GF-D8 (cell line): ENCODE measurements at places on chromosomes 2 and 18.
A peak's percentile ranks its signal among the peaks of the same experiment; 100 is the strongest.

DNA sequence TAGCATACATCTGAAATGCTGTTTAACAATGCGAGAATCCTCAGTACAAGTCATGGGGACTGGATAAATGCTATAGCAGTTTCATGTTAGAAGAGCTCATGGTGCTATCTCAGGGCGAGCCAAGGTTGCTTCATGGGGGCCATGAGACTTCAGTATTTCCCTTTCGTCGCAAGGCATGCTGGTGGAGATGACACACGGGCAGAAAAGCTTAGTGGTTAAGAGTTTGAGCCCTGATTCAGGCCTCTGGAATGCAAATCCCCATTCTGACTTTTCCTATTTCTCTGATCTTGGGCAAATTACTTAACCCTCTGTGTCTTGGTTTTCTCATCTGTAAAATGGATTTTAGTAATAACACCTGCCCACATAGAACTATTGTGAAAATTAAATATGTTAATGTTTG lies 57.4 kb upstream of the EPHA4 start:
- DNase-seq: no peak

GRCh38 chr18:77014538-77014937 lies 118.0 kb downstream of the MBP start:
- DNase-seq: no peak

DNA sequence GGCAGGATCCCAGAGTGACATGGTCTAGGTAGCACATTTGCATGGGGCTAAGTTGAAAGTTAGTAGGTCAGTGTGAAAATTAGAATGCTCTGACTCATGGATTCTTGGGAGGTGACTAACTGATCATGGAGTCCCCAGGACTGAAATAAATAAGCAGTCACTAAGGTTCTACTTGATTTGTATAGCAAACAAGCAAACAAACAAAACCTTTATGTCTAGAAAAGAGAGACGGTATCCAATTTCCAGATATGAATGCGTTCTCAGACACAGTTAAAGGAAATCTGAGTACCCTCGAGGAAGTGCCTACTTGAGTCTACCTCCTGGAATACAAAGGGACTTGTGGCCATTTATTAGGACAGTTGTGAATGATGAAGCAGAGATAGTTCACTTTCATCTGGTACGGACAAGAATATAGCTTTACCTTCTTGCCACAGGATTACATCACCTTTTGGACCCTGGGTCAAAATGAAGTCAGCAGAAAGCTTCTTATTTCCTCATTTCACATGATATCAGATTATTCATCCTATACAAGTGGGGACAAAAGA lies 54.3 kb upstream of the AGPS start:
- DNase-seq: no peak

DNA sequence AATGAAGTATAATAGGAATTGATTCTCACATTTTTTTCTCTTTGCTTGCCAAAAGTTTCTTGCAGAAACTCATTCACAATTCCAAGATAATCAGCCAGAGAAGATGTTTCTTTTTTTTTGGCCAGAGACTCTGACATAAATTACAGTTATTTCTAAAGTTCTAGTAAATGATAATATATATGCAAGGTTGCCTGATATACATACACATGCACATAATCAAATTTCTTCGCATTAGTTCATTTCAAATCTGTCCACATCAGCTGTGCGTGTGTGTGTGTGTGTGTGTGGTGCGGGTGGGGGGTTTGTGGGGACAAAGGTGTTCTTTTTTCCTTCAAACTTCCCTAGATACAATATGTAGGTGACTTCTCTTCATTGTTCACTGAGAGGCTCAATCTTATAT lies 33.2 kb downstream of the OSGEPL1 start:
- no peak for DNase-seq

- no peak for DNase-seq
These were observed 33.4 kb downstream of the UGP2 start for GRCh38 chr2:63875131-63875527.

GRCh38 chr18:57738078-57738477 lies 65.0 kb downstream of the ATP8B1 start:
- no peak for DNase-seq

- peak; percentile 53 for DNase-seq
These were observed 1.1 kb downstream of the NPC1 start for GRCh38 chr18:23585007-23585871.

DNA sequence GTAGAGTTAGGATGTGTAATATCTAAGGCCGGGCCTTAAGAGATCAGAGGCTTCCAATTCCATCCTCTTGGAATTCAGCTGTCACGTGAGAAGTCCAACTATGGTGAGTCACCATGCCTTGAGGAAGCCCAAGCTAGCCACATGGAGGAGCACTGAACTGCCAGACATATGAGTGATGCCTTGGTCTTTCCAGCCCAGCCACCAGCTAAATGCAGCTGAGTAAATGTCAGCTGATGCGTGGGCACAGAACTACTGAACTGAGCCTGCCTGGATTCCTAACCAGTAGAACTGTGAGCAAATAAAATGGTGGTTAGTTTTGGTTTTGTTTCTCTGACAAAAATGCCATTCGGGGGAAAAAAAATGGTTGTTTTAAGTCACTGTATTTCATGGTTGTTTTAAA lies 153.7 kb upstream of the SERTAD2 start:
- DNase-seq: no peak

DNA sequence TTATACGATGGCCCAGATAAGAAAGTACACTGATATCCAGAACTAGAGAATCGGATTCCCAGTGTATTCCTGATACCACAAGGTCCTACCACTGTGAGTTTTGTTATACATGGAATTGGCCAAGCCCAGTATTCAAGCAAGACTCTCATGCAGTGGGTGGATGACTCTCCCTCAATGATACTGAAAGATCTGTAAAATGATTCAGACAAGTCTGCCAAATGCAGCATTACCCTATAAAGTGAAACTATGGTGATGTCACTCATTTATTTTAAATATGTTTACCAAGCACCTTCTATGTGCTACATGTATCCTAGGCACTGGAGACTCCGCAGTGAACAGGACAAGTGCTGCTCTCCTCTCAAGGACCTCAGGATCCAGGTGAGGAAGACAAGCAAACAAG lies 22.6 kb downstream of the MYO5B start:
- DNase-seq: no peak

DNA sequence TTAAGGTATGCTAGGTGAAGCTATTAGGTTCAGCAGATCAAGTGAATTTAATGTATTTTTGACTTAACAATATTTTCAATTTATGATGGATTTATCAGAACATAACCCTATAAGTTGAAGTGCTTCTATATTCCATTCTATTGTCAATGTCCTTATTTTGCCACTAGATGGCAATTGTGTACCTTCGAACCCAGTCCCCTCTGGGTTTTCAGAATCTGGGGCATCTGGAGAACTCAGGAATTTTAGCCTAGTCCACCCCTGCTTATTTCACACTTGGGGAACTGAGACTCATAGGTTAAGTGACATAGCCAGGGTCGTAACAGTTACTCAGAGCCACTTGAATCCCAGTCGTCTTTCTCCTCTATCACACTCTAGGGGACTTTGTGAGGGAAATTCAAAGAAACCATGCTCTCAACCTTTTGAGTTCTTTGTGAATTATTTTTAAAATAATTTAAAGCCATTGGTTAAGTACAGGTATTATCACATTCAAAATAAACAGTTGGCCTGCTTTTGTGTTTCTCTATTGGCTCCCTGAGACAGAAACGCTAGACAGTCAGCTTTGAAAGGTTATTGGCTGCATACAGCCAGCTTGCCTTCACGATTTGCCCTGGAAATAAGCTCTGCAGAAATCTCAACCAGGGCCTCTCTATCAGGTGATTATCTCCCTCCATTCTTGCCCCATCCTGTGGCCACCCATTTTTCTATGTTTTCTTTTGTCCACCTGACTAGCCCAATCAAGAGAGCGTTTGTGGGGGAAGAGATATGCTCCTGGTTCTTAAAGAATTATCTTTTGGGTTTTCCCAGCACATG lies 145.0 kb downstream of the TTC27 start:
- no peak for DNase-seq

- DNase-seq: no peak
These were observed 47.6 kb upstream of the SH3RF3 start for GRCh38 chr2:109081374-109081773.
